ENCODE measurements at places on chromosomes 7 and 10.

DNA sequence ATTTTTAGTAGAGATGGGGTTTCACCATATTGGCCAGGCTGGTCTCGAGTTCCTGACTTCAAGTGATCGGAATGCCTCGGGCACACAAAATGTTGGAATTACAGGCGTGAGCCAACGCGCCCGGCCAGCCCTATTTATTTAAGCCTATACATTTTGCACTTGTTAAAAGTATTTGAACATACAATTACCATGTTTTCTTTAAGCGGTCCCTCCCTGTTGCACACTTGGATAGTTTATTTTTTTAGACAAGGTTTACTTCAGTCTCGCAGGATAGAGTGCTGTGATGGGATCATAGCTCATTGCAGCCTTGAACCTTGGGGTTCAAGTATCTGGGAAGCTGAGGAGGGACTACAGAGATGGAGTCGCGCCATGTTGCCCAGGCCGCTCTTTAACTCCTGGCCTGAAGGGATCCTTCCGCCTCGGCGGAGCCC is 35.7 kb upstream of the SRRM3 start:
- no peak for DNase-seq

GRCh38 chr10:28892818-28893547 is 215.7 kb downstream of the BAMBI start:
- DNase-seq = no peak

DNA sequence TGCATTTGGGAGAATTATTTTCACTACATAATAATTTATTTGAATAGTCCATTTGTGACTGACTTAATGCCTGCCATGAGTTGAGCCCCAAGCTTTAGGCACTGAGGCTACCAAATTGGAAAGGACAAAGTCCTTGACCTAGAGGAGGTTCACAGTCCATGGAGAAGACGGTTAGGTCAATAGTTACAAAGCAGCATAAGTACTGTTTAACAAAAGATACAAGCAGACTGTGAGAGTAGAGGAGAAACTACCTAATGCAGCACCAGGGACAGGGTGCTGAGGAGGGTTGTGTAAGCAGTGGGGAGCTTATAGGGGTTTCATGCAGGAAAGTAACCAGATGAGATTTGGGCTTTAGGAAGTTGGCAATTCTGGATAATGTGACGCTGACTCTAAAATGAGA is 139.2 kb downstream of the LCOR start:
- DNase-seq = no peak

GRCh38 chr7:70717553-70718329 is 414.2 kb upstream of the GALNT17 start:
- no peak for DNase-seq

GRCh38 chr7:155677688-155678087 is 33.2 kb downstream of the RBM33 start:
- no peak for DNase-seq

GRCh38 chr7:36075561-36075960 is 77.5 kb upstream of the EEPD1 start:
- DNase-seq = no peak

Measured in stimulated activated CD4-positive, alpha-beta T cell treated with anti-CD3 and anti-CD28 coated beads, Interleukin-15, amount 100 ng/mL, for 1 hour (primary cell).